Activated CD4-positive, alpha-beta T cell treated with anti-CD3 and anti-CD28 coated beads for 48 hours (primary cell): ENCODE measurements at places on chromosomes 1 and 21.

GRCh38 chr1:236016782-236017400 lies 48.0 kb downstream of the NID1 start:
- no peak for DNase-seq

DNA sequence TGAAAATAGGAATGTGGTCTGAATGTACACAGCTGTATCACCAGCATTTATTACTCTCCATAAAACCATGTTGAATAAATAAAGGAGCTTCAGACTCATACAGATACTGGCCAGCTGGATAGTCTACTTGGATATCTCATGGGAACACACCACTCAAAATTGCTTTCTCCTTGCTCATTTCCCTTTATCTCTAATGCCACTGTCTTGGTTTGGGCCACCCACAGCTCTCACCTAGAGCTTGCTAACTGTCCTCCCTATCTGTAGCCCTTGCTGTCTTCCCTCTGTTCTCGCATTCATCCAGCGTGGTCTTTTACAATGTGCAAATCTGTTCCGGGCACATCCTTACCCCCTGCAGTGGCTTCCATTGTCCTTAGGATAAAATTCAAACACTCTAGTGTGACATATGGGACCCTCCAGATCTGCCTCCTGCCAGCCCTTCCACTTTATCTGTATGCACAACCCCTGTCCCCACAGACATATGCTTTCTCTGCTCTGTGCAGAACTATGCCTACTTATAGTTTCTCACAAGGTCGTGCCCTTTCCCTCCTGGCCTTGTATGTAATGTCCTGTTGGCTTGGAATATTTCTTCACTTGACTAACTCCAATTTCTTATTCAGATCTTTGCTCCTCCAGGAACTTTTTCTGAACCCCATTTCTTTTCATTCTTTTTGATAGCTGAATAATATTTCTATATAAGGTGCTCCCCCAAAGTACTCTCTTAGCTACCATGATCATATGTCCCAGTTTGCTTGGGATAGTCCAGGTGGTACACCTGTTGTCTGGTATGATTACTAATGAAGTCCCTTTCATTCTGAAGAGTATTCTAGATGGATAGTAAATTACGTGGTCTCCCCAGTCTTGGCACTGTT lies 2.9 kb downstream of the FLVCR1 start:
- no peak for DNase-seq

DNA sequence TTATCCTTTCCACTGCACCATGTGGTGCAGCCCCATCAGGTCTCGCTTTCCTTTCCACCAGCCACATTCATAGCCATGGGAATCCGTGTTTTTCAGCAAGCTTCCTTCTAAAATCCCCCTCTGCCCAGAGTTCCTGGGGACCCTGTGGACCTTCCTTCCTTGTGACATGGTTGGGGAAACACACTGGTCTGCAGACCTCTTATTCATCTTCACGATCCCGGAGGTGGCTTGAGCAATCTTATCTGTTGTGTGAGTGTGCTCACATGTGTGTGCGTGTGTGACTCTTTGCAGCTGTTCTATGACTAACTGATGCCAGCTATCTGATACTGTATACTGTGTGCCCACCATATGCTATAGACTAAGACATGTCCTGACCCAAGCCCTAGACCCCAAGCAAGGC lies 15.6 kb upstream of the IL10 start:
- no peak for DNase-seq

DNA sequence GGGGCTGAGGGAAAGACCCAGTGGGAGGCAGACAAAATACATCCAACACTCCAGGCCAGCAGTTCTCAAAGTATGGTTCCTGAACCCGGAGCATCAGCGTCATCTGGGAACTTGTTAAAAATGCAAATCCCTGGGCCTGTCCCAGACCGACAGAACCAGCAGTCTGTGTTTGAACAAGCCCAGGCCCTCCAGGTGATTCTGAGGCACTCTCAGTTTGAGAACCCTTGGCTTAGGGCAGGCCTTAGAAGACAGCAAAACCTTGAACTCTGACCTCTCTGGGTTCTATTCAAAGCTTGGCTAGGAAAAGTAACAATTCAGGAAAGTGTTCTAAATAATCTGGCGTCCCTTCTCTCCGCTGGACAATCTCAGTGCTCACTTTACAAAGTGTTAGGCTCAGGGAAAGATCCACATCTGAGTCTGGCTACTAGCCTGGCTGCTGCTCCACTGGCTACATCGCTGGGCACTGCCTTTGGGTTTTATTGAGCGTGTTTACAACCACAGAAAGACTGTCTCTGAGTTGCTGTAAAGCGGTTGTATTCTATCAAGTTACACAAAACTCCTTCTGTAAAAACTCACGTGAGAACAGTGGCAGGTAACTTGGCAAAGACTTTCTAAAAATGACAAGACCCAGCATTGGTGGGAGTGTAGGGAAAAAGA lies 166.1 kb downstream of the HIVEP3 start:
- peak; percentile 25 for DNase-seq

- no peak for DNase-seq
Observed at GRCh38 chr1:43760745-43761317, 53.5 kb downstream of the ST3GAL3 start.

- no peak for DNase-seq
Observed at GRCh38 chr1:66563941-66564630, 30.1 kb downstream of the SGIP1 start.

GRCh38 chr1:242139442-242139841 lies 140.5 kb upstream of the MAP1LC3C start:
- DNase-seq = no peak

- DNase-seq = no peak
Observed at GRCh38 chr1:18199462-18199861, 91.9 kb downstream of the IGSF21 start.

DNA sequence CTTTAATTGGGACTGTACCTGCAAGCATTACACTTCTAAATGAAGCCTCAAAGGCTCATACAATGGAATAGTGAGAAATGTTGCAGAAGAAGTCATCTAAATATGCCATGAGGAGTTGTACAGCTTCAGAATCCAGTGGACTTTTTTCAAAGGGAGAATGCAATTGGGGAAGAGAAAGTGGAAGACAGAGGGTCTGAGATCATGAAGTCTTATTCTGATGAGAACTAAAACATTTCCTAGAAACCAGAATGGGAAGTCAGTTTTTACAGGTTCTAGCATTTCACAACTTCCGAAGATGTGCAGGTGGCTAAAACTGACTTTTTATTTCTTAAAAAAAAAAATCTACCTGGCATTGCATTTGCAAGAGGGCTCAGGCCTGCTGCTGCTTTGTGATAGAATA lies 424.4 kb upstream of the RUNX1 start:
- no peak for DNase-seq

- DNase-seq = no peak
Observed at GRCh38 chr1:59107516-59107915, 189.4 kb upstream of the FGGY start.

- DNase-seq = peak; percentile 18
Observed at GRCh38 chr1:212432272-212432660, 454 bp upstream of the NENF start.

GRCh38 chr1:17319561-17320350 lies 11.8 kb downstream of the PADI4 start:
- no peak for DNase-seq

DNA sequence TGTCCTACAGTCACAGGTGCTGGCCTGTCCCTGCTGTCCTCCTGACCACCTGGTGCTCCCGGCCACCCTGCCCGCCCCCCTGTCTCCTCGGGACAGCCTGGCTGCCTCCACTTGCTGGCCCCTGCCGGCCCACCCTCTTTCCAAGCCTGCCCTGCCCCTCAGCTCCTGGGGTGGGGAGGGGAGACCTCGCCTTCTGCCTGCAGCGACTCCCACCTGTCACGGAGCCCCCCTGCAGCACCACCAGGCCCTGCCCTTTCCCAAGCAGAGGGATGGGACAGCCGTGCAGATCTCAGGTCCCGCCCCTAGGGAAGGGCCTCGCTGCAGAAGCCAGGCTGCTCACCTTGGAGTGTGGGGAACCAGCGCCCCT lies 7.5 kb downstream of the LRRC3 start:
- DNase-seq = no peak

DNA sequence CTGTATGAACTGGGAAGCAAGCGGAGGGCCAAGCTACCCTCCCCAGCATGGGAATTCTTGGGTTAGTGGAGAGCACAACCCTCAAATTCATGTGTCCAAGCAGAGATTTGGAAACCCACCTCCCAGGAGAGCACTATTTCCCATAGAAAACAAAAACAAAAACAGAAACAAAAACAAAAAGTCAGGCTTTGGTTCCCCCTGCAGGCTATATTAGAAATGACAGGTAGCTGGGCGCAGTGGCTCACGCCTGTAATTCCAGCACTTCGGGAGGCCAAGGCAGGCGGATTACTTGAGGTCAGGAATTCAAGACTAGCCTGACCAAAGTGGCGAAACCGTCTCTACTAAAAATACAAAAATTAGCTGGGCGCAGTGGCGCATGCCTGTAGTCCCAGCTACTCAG lies 10.8 kb downstream of the MINDY1 start:
- peak; percentile 32 for DNase-seq

DNA sequence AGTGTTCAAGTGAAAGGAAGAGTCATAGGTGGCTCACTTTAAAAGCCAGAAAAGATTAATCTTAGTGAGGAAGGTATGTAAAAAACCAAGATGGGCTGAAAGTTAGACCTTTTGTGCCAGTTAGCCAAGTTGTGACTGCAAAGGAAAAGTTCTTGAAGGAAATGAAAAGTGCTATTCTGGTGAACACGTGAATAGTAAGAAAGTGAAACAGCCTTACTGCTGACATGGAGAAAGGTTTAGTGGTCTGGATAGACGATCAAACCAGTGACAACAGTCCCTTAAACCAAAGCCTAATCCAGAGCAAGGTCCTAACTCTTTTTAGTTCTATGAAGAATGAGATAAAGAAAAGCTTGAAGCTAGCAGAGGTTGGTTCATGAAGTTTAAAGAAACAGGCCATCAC lies 106.4 kb downstream of the CTH start:
- no peak for DNase-seq

DNA sequence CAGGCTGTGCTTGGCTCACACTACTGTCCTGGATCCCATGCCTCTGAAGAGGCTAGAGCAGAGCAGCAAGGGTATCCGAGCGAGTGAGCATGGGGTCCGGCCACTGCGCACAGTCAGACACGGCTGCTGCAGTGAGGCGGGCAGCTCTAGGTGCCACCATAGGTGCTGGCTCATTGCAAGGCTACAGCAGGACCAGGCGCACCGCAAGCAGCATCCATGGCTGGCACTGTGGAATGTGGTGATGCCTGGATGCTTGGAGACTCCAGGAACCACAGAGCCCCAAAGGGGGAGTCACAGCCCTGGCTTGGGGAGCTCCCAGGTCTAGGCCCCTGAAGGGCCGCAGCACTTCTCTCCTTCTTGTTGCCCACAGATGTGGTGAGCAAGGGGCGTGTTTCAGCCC lies 47.2 kb downstream of the ATP6V1G3 start:
- no peak for DNase-seq

GRCh38 chr1:166907763-166908162 lies 31.7 kb upstream of the TADA1 start:
- DNase-seq = no peak

GRCh38 chr1:204449678-204450280 lies 38.2 kb upstream of the PPP1R15B start:
- no peak for DNase-seq

- DNase-seq = no peak
Observed at GRCh38 chr1:157978586-157979403, 14.7 kb upstream of the KIRREL1 start.

GRCh38 chr1:30914931-30915330 lies 6.4 kb upstream of the SDC3 start:
- DNase-seq = no peak

- peak; percentile 51 for DNase-seq
Observed at GRCh38 chr1:6260961-6261614, at the start of gene GPR153. Gene GPR153, minus strand, starts transcription at chr1:6261098. Its CDS starts 6,193 bp downstream, at chr1:6254905.

GRCh38 chr1:118963456-118964430 lies 24.4 kb downstream of the TBX15 start:
- DNase-seq = no peak

DNA sequence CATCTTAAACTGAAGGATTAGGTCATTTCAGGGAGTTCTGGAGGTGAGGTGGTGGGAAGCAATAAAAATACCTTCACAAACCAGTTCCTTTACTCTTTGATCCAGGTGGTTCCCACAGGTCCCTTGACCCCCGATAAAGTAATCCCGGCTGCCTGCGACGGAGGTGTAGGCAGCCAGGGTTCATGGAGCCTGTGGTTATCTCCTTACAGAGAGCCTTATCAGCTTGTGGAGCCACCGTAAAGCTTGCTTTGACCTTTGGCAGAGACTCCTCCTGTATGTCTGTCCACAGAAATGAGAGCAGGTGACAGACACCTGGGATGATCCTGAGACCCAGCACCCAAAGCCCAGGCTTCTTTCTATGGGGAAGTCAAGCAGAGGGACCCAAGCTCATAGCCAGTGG lies 243.4 kb downstream of the KIF26B start:
- DNase-seq = no peak

- no peak for DNase-seq
Observed at GRCh38 chr1:217910791-217911320, 279.7 kb downstream of the SPATA17 start.

DNA sequence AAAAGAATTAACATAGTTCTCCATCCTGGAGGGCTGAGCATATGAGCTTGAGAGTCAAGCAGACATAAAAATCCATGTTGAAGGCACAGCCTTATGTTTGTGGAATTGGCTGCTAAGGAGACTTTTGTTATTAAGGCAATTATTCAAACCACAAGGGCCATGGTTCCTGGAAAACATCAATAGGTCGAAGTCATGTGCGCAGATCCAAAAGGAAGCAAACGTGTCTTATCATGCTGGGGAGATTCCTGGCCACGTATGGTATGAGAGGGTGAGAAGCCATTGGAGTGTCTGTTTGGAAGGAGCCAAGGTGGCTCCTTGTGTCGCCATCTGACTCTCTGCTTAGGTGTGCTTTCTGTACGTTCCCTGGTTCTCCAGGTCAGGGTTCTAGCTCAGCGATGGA lies 61.8 kb upstream of the COA6 start:
- no peak for DNase-seq

DNA sequence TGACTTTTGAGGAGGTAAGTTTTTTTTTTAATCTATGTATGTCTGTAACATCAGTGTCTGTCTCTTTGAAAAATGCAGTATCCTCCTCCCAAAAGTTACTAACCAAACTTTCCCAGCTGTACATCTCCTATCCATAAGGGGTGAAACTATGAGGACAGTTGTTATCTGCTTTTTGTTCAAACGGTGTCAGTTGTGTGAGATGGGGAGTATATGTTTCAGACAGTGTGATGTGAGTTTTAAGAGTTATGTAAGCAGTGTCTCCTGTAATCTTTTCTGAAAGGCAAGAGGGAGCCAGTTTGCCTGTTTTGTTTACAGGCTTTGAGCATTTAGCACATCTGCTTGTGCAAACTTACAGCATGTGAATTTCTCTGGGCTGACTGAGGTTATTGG lies 34.8 kb upstream of the CACYBP start:
- no peak for DNase-seq

- no peak for DNase-seq
Observed at GRCh38 chr21:14241297-14241696, 25.3 kb downstream of the RBM11 start.

DNA sequence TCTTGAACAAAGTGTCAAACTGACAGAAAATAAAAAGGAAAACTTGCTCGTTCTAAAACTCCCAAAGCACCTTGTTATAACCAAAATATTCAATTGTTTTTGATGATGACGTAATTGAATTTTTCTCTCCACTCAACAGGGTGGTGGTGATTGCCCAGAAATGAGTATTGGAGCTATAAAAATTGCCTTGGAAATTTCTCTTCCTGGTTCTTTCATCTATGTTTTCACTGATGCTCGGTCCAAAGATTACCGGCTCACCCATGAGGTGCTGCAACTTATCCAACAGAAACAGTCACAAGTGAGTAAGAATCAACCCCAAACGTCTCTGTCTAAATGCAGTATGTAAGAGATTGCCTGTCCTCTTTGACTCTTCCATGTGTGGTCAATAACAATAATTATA lies 130.1 kb downstream of the HMCN1 start:
- no peak for DNase-seq
